ENCODE measurements at places on chromosomes 1 and 21.

DNA sequence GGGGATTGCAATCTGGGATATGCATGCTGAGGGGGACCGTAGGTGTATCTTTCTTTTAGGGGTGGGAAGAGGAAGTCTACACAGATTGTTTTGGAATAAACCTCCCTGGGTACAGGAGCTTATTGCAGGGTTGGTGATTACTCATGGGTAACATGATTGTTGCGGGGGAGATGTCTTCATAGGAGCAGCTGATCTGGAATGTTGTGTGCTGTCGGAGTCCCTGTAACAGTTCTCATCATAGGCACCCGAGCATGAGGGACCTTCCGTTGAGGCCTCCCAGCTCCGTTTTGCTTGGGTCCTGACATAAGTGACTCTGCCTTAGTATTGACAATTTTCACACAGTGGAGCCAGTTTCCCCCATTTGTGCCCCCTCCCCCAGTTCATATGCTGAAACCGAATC lies 4.2 kb upstream of the PRXL2B start:
- no peak for DNase-seq

GRCh38 chr1:178607718-178608408 lies 95.0 kb downstream of the TEX35 start:
- DNase-seq: no peak

- DNase-seq: no peak
Observed at GRCh38 chr1:42971841-42972291, 13.2 kb upstream of the SLC2A1 start.

DNA sequence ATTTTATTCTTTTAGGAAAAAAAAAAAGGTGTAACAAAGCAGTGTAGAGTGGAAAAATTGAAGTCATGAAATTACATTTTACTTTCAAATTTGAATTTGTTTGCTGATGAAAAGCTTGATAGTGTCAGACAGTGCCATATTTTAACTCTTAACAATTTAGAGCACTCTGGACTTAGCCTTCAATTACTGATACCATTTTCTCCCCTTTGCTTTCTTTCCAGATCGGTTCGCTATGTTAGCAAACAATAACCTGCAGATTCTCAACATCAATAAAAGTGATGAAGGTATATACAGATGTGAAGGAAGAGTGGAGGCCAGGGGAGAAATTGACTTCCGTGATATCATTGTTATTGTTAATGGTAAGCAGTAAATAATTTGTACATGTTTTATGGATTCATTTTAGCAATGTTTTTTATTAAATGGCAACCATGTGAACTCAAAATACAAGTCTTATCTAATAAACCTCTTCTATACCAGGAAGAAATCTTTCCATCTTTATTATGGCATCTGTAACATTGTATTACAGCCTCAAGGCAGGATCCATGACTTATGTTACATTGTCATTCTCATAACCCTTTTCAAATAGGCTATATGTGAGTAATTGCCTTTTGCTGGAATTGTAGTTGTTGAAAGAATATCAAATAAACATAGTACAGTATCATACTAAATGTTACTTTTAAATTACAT lies 293.8 kb downstream of the NCAM2 start:
- no peak for DNase-seq

DNA sequence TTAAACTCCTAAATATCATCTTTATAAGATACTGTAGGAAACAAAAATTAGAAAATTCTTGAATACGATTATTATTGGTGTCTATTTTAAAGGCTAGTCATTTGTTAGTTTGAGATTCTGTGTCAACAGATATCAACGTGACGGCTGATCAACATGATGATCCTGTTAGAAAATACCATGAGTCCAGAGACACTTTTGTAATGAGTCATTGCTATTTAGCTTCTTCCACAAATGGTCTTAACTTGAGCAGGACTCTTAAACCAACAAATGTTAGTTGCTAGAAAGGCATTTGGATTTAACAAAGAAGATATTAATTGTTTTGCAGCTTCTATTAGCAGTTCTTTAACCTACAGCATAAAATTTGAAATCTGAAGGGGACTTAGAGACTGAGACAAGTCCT lies 131.2 kb downstream of the TGFB2 start:
- no peak for DNase-seq

Data from CD8-positive, alpha-beta memory T cell (primary cell).